Foreskin keratinocyte (primary cell): ENCODE measurements at places on chromosomes 2 and 18. TPM values are rescaled to one million over a fixed set of nuclear protein-coding genes. Genes with fewer than 3 reads are reported as not detected.

DOK6 gene
- not detected in 2 replicates for polyA plus RNA-seq

TXNDC2 gene
- 0.02 TPM in 1 of 2 replicates, not detected in the other for polyA plus RNA-seq

LINC00305 gene
- polyA plus RNA-seq: not detected in 2 replicates

ZNF385B gene
- 0.52 and 0.57 TPM in 2 replicates for polyA plus RNA-seq

PLEK gene
- not detected in 2 replicates for polyA plus RNA-seq

CCDC85A gene
- 0.02 TPM in 1 of 2 replicates, not detected in the other for polyA plus RNA-seq

SCG2 gene
- polyA plus RNA-seq: 0.02 and 0.06 TPM in 2 replicates

OTX1 gene
- 3.0 and 3.4 TPM in 2 replicates for polyA plus RNA-seq

DYNAP gene
- polyA plus RNA-seq: not detected in 2 replicates

GNLY gene
- not detected in 2 replicates for polyA plus RNA-seq

RTKN gene
- polyA plus RNA-seq: 132 and 168 TPM in 2 replicates

TTC27 gene
- 15.8 and 19.2 TPM in 2 replicates for polyA plus RNA-seq

SCYGR5 gene
- not detected in 2 replicates for polyA plus RNA-seq

ASB18 gene
- not detected in 2 replicates for polyA plus RNA-seq

DSEL gene
- polyA plus RNA-seq: 0.95 and 1.1 TPM in 2 replicates

MYOM1 gene
- 0.03 and 0.10 TPM in 2 replicates for polyA plus RNA-seq

MOGAT1 gene
- polyA plus RNA-seq: not detected in 2 replicates

PDE11A gene
- polyA plus RNA-seq: 0.01 TPM in 1 of 2 replicates, not detected in the other

LONRF2 gene
- not detected in 2 replicates for polyA plus RNA-seq

DNAJC27 gene
- polyA plus RNA-seq: 0.49 and 0.62 TPM in 2 replicates

GAREM2 gene
- polyA plus RNA-seq: 0.11 and 0.25 TPM in 2 replicates

UGT1A8 gene
- not detected in 2 replicates for polyA plus RNA-seq

EPC2 gene
- 2.6 and 3.2 TPM in 2 replicates for polyA plus RNA-seq

SPDYA gene
- 0.03 TPM in 1 of 2 replicates, not detected in the other for polyA plus RNA-seq

ABCG8 gene
- polyA plus RNA-seq: not detected in 2 replicates

FABP1 gene
- not detected in 2 replicates for polyA plus RNA-seq
